ENCODE measurements at places on chromosomes 2 and 18.

- DNase-seq, result no peak
Measured at GRCh38 chr2:126932529-126932928, 33.8 kb downstream of the TEX51 start.

GRCh38 chr2:130831356-130831755, 5.4 kb upstream of the ARHGEF4 start:
- DNase-seq, result no peak

DNA sequence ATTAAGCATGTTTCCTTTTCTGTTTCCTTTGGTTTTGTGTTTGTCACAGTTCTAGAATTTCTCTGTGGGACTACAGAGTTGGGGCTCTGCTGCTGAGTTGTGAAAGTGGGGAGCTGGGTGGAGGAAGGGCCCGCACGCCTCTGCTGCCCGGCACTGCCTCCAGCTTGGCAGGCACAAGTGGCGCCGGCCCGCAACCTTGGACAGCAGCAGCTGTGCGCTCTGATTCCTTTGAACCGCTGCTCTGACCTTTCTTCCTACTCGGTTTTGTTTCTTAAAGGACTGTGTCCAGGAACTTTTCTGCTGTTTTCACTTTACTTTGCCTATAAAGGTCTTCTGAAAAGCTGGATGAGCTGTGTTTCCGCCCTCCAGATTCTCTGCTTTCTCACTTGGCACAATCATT, 137.6 kb upstream of the ALPP start:
- DNase-seq, result no peak

DNA sequence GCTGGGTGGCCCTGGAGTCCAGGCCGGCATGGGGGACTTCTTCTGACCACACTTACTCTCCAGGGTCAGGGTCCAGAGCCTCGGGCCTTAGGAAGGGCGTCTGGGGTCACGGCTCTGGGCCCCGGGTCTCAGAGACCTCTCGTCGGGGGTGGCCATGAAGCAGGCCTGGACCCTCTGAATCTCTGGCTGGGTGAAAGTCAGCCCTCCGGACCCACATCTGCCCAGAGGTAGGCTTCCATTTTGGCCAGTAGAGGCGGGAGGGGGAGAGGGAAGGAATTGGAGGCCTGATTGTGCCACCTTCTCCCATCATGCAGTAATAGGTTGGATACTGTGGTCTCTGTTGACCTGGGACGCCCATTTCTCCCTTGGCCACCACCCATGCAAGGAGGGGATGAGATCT, 125.3 kb upstream of the GPC1 start:
- no peak for DNase-seq

DNA sequence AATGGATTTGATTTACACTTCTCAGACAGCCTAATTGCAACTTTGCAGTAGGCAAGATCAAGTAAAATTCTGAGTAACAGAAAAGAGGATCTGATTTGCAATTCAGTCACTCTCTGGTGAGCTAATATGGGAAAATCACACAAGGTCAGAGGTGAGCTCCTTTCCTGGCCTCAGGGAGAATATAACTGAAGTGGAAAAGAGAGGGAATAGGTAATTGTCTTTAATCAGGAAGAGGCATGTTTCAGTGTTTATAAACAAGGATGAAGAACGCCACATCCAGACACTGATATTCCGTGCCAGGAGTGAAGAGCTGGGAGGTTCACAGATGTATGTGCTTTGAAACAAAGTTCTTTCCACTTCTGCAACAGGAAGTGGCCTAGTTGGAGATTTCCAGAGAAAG, 127.1 kb downstream of the ETAA1 start:
- no peak for DNase-seq

DNA sequence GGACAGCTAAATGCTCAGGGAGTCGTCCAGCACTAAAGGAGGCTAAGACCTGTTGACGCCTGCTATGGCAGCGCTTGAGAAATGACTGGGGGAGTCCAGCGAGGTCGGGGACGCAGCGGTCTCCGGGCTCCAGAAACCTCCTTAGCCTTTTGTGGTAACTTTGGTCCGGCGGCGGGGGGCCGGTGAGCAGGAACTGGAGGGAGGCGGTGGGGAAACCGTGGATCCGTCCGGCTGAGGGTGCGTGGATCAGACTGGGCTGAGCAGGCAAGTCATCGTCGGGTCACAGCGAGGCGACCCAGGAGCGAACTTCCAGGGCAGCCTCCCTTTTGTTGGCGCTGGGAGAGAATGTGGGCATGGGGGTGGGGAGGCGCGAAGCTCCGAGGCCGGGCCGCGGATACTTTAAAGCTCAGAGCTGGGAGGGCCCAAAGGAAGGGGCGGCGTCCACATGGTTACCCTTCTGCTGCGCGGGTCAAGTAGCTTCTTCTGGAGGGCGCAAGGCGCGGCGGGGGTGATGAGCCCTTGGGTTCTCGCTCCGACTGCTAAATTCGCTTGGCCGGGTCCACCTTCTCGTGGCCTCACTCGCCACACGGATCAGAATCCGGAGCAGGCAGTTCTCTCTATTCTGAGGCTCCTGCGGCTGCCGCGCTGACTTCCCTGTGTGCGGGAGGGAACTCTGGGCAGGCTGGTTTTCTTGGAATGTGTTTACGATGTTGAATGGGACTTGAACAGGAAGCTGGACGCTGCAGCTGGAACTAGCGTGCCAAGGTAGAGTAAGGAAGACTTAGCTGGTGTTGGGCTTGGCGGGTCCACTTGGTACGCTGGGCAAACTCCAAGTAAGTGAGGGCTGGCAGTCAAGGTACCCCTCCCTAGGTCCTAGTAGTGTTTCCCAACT, 920 bp downstream of the GULP1 start:
- no peak for DNase-seq

DNA sequence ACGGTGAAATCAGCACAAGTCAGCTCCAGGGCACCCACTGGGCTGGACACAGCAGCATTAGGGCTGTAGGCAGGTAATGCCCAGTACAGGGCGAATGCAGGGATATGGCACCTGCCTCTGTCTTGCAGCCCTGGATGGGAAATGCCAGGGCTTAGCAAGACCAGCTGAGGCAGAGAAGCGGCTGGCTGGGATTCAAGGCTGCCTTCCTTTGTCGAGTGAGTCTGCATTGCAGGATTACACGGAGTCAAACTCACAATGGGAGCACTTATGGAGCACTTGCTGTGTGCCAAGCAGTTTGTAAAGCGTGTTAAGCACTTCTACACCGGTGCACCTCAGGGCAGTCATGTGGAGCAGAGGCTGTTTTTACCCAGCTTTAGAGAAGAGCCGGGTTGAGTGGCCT, 87.3 kb upstream of the HDAC4 start:
- no peak for DNase-seq

GRCh38 chr18:35479911-35480586, 17.7 kb downstream of the INO80C start:
- no peak for DNase-seq

GRCh38 chr2:108417254-108417653, 31.8 kb upstream of the GCC2 start:
- DNase-seq, result no peak

DNA sequence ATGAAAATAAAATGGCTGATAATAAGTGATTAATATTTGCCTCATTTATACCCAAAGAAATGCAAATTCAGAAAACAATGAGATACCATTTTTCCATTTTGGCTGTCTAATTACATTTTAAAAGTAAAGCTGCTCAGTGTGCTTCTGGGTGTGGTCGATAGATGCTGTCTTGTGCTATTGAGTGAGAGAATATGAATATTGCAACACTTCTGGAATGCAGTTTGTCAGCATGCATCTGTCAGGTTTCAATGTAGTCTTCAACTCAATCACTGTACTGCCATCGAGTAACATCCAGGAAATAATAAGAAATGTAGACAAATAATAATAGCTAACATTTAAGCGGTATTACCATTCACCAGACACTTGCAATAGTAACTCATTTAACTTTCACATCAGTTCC, 3.9 kb downstream of the IL18R1 start:
- DNase-seq, result no peak

DNA sequence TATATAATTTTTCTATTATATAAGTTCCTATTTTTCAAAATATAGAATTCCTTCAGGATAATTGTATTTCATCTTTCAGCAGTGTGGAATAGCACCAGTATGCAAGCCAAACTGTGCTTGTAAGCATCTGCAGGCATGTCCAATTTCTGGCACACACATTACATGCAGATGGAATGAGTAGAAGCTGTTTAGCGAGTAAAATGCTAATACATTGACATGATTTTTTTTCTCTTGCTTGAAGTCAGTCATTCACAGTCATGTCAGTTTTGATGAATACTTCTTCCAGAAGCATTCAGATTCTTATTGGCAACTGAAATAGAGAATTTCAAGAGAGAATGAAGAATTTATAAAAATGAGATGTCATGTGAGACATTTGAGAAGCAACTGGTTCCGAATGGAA, 109.4 kb downstream of the CERS6 start:
- no peak for DNase-seq

DNA sequence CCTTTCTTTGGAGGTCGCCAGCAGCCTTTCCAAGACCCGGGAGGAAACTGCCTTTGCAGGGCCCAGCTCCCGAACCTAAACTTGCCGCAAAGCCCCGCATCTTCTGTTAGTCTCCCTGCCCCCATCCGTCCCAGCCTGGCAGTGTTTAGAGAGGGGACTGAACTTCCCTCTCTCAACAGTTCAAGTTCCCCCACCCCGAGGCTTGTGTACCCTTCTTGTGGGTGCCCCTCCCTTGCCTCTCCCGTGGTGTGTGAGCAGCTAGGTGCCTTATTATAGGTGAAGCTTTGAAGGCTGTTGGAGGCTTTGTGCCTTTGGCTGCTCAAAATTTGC, 1.4 kb downstream of the LBH start:
- DNase-seq, result no peak

GRCh38 chr2:105732101-105732500, 12.6 kb upstream of the NCK2 start:
- no peak for DNase-seq

DNA sequence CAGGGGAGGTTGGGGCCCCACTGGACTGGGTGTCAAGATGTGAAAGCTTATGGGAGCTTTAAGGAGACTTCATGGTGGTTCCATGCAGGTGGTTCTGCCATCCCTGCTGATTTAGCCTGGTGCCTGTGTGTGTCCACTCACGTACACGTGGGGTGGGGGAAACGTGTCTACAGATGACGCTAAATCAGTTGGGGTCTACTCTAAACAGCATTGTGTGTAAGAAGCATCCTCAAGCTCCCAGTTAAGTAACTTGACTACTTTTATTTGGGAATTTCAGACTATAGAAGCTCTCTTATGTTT, 47.1 kb downstream of the BCL2L11 start:
- DNase-seq, result no peak

- no peak for DNase-seq
Measured at GRCh38 chr2:225600444-225600843, 200.9 kb downstream of the NYAP2 start.

DNA sequence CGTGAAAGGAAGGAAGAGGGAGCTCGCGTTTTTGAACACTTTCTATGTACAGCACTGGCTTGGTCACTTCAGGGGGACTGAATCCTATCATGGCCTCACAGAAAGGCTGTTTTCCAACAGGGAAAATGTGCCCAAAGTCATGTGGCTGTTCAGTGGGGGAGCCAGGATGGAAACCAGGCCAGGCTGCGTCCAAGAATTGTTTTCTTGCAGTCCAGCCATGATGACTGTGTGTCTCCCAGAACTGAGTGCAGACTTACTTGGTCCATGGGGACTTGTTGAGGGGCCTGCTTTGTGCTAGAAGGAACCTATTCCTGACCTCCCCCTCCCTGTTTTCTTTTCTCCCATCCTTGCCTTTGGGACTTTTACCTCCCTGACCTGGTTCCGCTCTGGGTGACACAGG, 46.9 kb downstream of the EMILIN2 start:
- DNase-seq, result no peak

GRCh38 chr18:26614374-26614773, 66.0 kb upstream of the KCTD1 start:
- no peak for DNase-seq

GRCh38 chr2:55357927-55358326, 61.7 kb downstream of the CCDC88A start:
- no peak for DNase-seq

GRCh38 chr2:145939949-145940348, 1420.0 kb upstream of the ZEB2 start:
- no peak for DNase-seq

GRCh38 chr2:103616891-103617290, 855.1 kb downstream of the TMEM182 start:
- no peak for DNase-seq

DNA sequence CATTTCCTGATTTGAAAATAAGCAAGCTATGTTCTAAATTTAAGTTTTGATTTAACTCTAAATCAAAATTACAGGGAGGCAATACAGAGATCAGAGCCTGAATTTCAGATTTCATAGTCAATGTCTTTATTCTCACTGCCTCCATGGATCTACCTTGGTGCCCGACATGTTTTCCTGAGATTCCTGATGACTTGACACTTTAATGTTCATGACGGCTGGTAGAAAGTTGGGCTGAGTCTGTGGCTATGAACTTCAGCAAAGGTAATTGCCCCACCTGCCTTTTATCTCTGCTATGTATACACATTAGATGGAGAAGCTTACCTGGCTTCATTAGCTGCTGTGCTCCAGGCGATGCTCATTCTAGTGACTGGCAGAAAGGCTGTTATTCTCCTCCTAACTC, 1390.5 kb upstream of the CELF4 start:
- DNase-seq, result no peak

DNA sequence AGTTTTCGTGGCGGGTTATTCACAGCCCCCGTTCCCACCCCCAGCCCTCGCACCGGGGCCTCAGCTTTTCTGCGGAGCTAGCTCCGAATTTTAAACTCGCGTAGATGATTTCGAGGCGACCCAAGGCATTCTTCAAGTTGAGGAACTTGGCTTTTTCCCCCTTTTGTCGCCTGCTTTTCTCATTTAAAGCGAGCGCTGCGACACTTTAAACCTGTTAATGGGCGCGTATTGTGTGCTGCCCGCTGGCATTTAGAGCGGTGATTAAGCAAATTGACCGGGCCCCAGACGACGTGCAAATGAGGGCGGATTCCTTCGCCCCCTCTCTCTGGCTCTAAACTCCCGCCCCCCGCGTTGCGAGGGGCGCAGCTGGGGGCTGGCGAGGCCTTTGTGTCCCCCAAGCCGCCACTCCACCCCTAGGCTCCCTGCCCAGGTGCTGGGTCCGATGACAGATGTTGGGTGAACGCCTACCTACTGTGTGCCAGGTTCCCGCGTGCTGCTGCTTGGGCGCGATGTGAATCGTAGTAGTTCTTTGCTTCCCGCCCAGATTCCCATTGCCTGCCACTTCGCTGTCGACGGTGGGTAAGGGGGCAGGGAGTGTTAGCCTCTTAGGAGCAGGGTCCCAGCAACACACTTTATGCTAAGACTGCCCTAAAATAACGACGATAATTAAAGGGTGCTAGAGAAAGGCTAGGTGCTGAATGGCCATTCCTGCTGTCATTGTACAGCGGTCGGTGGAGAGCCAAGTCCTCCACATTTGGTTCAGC, 1.9 kb downstream of the TCF7L1 start:
- peak; percentile 1 for DNase-seq

GRCh38 chr2:78465707-78466106, 559.8 kb upstream of the REG3G start:
- DNase-seq, result no peak

DNA sequence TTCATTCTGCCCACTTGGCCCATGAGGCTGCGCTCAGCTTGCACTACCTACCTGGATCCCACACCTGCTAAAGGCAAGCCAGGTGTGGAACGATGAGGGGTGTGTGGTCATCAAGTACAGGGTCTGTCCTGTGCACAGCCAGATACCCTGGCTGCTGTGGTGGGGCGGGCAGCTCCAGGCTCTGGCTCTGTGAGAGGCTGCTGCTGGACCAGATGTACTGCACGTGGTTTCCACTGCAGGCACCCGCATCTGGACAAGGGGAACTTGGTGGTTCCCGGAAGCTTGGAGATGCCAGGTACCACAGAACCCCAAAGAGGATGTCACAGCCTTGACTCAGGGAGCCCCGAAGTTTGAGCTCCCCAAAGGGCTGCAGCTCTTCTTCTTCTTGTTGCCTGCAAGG, 68.1 kb upstream of the ZNF804A start:
- DNase-seq, result no peak

- DNase-seq, result no peak
Measured at GRCh38 chr18:5444269-5444668, 99.5 kb downstream of the EPB41L3 start.

Data from activated CD4-positive, alpha-beta T cell treated with anti-CD3 and anti-CD28 coated beads, Interleukin-2, amount 50 U/mL, for 48 hours (primary cell).